ENCODE measurements at places on chromosomes 3 and 15.

DNA sequence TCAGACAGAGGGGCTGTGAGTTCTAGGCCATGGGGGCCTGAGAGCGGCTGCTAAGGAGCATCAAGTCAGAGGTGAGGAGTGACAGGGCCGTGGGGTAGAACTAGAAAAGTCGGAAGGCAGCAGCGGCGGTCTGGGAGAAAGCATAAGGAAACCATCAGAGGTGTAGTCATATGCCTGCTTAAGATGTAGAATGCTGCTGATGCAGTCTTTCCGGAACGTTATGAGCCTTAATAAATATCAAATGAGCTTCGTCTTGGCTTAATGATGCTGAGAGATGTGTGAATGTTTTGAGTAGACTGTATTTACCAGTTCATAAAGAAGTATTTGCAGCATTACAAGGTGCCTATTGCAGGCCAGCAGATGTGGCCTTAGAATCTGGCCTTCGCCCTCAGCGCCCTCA lies 15.2 kb downstream of the ATG7 start:
- DNase-seq, result no peak

DNA sequence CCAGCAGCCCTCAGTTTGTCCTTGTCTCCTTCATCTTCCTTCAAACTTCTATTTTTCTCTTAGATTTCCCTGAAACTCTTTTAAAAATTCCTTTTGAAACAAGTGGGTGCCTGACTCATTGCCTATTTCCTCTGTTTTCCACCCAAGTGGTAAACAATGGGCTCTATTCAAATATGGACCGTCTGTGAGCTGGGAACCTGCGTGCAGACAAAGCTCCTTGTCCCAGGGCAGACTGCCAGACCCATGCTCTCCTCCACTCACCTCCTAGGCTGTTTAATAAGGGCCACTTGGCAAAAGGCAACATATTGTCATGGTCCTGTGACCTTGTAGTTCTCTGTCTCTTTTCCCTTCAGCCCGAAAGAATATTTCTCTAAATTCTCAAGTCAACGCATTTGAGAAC lies 332.7 kb upstream of the THBS1 start:
- DNase-seq, result no peak

GRCh38 chr3:10408680-10409079 lies 87.8 kb upstream of the SEC13 start:
- no peak for DNase-seq

DNA sequence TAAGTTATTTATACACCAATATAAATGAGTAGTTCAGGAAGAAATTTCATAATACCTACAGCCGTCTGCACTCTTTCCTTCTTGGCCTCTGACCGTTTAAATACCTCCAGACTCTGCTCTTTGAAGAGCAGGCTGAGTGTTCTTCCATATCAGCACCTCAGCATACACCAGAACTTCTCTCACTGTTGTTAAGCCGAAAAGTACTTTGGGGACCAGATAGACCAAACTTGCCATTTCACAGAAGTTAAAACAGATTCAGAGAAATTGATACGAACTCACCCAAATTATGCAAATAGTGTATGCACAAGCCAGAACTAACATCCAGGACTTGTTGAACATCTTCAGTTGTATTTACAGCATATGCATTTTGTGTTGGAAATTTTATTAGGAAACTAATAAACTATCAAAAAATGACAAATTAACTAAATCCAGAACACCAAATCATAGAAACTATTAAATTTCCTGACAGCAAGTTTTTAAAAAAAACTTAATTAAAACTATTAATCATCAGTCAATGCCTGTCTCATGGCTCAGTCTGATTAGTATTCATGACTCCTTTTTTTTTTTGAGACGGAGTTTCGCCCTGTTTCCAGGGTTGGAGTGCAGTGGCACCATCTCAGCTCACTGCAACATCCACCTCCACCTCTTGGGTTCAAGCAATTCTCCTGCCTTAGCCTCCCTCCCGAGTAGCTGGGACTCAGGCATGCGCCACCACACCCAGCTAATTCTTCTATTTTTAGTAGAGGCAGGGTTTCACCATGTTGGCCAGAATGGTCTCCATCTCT lies 24.1 kb downstream of the CGGBP1 start:
- no peak for DNase-seq

DNA sequence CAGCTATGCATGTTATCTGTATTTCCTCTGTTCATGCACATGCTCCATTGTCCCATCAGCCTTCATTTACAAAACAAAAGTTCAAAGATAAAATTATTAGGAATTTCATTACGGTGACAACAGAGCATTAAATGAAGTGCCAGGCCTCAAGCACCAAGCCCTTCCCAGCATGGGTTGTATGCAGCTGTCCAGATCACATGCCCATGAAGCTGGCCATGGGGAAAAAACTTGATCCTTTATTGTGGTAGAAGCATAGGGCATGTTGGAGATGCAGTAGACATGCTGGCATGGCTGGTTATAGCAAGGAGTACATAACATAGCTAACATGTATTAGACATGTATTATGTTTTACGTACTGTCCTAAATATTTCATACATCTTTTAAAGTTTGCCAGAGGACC lies 4.1 kb upstream of the THRB start:
- no peak for DNase-seq

GRCh38 chr3:132253262-132253878 lies 63.8 kb upstream of the ACP3 start:
- DNase-seq, result peak; percentile 34

Measured in forelimb muscle (tissue), 1 donor.